ENCODE measurements at places on chromosomes 7 and 10.

- no peak for DNase-seq
Measured at GRCh38 chr10:18185621-18186020, 45.4 kb downstream of the CACNB2 start.

- DNase-seq: no peak
Measured at GRCh38 chr10:116888380-116889055, 39.2 kb downstream of the ENO4 start.

DNA sequence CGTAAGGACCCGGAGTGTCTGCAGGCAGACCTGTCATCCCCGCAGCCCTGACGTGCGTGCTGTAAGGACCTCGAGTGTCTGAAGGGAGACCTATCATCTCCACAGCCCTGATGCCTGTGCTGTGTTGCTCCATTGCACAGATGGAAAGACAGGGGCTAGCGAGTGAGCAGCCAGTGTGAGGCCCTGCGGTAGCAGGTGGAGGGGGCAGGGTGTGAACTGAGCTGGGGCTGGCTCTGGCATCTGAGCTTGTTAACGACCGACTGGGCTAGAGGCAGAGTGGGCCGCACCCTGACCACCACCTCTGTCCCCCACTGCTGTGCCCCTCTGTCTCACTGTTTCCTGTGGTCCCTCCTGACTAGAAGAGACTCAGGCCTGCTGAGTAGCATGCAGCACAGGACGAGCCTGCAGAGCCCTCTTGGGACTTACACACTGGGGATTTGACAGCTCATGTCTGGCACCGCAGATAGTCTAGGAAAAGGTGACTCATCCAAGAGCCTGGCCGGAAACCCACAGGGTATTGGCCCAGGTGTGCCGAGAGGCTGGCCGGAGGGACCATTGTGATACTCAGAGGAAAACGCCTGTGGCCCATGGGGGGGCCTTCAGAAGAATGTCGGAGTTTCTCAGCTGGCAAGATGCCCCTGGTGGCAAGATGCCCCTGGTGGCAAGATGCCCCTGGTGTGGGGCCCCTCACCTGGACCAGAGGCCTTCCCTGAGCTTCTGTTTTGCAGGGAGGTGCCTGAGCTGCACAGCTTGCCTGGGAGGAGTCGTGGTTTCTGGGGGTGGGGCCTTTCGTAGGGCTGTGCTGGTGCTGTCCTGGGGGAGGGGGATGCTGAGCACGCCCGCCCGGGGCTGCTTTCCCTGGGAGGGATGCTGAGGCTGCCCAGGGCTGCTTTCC is 34.3 kb downstream of the INPP5A start:
- no peak for DNase-seq

- DNase-seq: no peak
Measured at GRCh38 chr10:61346796-61347413, 106.3 kb downstream of the TMEM26 start.

- DNase-seq: no peak
Measured at GRCh38 chr10:95268438-95268837, 22.4 kb downstream of the PDLIM1 start.

DNA sequence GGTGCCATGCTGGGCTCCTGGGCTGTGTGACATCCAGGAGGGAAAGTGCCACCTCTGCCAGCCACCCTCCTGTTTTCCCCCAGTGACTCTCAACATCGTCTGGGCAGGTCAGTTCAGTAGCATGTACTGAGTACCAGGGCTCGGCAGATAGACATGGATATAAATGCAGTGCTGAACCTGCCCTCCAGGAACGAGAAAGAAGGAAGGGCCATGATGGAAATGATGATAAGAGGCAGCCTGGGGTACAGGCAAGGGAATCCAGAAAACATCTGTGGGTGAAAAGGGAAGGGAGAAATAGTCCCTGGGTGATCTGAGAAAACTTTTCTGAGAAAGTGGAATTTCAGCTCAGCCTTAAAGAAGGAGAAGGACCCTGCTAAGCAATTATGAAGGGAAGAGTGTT is 12.1 kb downstream of the CNNM1 start:
- no peak for DNase-seq

GRCh38 chr7:36010656-36011587 is 142.1 kb upstream of the EEPD1 start:
- no peak for DNase-seq

- no peak for DNase-seq
Measured at GRCh38 chr7:41886901-41887311, 184.0 kb upstream of the INHBA start.

DNA sequence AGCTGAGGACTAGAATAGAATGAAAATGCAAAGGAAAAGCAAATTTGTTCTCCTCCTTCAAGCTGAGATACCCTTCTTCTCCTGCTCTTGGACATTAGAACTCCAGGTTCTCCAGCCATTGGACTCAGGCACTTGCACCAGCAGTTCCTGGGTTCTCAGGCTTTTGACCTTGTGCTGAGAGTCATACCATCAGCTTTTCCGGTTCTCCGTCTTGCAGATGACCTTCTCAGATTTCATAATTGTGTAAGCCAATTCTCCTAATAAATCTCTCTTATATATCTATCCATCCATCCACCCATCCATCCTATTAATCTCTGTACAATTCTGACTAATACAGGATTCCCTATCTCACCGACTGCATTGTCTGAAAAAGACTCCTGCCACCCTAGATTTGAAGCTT is 108.3 kb downstream of the AHR start:
- no peak for DNase-seq

DNA sequence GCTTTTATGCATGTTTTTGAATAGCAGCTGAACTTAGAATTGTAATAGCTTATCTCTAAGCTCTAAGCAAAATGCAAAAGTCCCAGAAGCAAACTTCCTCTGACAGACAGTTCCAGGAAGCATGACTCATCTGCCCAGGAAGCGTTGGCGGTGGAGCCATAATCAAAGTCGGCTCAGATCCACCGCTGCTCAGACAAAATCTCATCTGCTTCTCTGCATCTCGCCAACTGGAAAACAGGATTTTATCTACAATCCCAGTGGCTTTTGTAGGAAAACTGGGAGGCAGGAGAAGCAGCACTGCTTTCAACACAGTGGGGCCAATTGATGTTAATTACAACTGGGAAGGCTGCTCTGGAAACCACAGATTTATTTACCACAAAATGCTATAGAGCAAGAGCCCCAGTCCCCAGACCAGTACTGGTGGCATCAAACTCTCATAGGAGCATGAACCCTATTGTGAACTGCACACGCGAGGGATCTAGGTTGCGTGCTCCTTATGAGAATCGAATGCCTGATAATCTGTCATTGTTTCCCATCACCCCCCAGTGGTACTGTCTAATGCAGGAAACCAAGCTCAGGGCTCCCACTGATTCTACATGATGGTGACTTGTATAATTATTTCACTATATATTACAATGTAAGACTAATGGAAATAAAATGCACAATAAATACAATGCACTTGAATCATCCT is 99.9 kb downstream of the CUBN start:
- no peak for DNase-seq

- DNase-seq: no peak
Measured at GRCh38 chr10:69831231-69831855, 29.6 kb downstream of the COL13A1 start.

DNA sequence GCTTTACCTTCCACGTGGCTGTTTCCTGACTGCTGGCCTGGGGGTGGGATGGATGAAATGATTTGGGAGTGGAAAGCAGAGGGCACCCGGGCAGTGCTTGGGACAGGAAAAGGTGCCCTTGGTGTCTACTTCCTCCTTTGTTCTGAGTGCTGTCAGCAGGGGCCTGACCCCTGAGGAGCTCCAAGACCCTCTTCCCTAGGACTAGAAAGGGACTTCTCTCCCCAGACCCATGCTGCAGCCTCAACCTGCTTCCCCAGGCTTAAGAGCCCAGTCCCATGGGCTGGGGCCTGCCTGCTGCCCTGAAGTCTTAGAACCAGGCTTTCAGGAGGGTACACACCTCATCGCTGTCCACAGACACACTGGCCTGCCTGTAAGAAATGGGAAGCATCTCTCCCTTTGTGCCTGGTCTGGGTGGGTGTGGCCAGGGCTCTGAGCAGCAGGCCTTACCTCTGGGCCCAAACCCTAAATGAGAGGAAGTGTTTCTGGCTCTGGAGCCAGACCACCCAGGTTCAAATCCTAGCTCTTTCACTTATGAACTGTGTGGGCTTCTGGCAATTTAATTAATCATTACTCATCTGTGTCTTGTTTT is 12.9 kb downstream of the CDH23 start:
- DNase-seq: no peak

DNA sequence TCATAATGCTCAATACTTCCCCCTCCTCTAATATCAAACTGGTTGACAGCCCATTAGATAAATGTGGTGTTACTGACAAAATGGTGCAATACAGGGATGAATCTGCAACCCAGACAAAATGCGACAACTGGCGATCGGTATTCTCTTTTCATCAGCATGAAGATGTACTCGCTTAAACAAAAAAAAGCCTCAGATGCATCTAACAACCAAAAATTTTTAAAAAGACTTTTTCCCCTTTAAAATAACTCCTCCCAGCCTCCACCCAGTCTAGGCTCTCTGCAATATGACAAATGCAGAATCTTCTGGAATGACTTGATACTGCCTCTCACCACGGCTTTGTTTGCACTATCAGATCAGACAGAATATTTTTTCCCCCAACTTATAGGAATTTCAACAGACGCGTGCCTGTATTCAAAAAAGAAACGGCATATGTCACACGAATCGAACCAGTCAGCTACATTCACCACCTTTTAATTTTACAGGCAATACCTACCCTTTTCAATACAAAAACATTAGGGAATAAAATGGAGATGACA is 1.2 kb downstream of the YWHAG start:
- DNase-seq: no peak

DNA sequence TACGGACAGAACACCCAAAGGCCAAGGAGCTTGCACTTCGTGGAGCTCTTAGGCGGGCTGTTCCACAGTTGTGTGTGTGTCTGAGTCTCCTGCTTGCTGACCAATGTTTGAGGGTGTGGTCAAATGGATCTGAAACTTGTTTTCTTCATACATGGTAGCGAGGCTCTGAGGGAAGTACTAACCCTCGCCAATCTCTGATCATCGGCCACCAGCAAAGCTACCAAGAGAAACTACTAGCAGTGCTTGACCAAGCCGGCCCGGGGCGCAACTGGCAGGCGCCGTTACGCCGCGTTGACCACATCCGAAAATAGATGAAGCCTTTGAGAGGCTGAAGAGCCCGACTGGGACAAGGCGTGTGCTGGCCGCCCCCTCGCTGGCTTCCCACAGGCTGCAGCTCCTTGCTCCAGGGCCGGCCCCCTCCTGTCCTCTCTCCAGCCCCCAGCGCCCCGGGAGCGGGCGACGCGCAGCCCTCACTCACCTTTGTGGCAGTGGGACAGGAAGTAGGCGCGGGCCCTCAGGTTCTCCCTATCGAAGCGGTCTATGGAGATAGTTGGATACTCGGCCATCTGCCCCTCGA is 384 bp downstream of the DCLRE1C start:
- DNase-seq: no peak

- DNase-seq: no peak
Measured at GRCh38 chr7:25669961-25670841, 441.9 kb upstream of the NPVF start.

- DNase-seq: no peak
Measured at GRCh38 chr7:151071032-151071866, 9.4 kb downstream of the FASTK start.

GRCh38 chr7:47520406-47520805 is 61.5 kb downstream of the TNS3 start:
- DNase-seq: no peak

DNA sequence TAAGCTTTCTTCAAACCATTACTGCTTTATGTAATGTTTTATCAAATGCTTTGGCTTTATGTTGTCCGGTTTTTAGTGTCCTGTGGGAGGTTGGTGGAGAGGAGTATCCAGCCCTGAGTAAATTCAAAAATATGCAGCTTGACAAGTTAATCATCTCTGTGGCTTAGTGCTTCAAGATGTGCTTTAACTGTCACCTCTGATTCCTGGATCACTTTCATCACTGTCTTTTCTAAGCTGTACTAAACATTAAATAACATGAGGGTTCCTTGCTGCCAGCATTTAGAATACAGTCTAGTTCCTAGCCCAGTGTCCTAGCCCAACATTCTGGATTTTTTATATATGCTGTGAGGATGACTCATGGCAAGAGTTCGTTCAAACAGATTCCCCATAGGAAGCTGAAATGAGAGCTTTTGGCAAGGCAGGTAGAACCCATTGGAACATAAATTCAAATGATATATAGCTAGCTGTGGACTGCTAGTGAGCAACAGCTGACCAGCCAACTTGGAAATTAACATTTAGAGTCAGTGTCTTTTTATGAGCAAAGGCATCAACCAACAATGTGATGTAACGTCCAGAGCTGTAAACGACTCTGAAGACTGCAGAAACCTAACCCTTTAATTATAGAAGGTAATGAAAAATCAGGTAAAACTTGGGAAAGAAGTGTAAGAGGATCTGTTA is 80.6 kb upstream of the OIT3 start:
- DNase-seq: no peak

- DNase-seq: no peak
Measured at GRCh38 chr7:127447326-127447945, 54.9 kb upstream of the ZNF800 start.

DNA sequence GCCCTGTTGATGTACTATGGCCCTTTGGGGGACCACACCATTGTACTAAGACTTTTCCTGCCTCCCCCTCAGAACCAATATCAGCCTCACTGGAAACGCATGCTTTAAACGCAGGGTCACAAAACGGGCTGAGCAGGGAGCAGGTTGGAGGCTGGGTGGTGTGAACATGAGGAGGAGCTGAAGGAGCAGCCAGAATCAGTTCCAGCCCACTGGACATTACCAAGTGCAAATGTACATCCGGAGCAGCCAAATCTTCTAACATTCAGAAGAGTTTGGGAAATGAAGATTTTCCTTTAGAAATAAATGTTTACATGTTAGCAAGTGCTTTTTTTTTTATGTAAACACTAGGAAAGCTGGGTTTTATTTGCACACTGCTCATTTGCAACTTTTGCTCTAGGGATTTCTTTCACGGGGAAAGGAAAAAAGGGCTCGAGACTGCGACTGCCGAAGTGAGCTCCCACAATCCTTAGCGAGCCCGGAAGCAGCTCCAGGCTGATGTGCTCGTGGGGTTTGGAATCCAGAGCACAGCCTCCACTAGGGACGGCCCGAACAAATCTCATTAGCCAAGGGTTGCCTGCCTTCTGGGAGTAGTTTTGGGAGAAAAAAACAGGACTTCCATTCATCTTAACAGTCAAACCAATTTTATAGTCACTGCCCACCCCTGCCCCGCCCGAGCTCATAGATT is 108.0 kb upstream of the YAE1 start:
- no peak for DNase-seq

DNA sequence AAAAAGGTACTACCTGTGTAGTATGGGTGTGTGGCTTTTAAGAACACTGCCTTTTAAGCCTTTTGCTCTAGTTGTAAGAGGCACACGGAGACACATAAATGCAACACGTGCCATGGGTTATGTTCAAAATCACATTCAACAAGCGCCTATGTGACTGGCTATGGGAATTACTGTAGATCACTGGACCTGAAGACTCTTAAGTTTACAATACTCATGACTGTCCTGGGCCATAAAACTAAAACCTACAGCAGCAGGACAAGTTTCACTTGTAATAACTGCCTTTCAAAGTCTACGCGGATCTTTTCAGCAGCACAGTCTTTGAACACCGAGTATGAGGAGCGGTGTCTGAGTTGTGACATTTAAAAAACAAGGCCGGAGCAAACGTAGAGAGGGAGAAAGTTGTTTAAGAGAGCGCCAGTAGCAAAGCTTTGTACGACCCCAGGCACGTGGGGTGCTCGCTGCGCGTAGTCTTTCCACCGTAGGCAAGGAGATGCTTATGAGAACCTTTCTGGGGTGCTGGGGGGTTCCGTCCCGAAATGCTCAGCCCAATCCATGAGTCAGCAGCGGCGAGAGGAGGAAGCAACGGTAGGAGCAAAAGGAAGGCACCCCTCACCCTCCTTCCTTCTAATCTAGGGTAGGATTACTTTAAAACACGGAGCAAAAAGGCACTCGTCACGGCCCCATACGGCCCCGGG is 662 bp downstream of the DNAJC2 start:
- DNase-seq: no peak

Data from NCI-H187 (cell line).